ENCODE measurements at places on chromosomes 12 and 14.

DNA sequence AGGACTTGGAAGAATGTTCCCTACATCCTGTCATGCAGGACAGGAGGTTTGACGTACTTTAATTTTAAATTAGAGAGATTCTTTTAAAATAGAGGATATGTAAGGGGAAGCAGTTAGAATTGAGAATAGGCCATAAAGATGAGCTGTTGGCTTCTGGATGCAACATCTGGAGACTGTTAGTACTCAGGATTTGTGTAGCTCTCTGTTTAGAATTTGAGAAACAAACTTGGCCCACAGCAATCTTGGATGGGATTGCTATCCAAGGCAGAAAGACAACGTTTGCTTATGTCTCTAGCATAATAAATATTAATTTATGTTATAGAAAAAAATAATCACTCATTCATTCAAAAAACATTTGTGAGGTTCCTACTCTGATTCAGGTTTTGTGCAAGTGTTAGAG is 398.4 kb upstream of the NOVA1 start:
- no peak for DNase-seq

DNA sequence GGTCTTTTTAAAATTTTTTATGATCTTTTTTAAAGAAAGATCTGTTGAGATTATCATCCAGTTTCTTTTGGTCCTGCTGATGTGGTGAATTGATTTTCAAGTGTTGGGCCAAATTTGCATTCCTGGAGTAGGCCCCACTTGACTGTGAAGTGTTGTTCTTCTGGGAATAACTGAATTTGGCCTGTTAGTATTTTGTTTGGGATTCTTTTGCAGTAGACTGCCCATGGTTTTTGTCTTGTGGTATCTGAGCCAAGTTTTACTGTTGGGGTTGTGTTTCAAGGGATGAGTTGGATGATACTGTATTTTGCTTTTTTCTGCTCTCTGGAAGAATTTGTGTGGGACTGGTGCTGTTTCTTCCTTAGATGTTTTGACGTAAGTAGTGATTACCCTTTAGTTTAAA is 4.0 kb upstream of the SYCP3 start:
- no peak for DNase-seq

DNA sequence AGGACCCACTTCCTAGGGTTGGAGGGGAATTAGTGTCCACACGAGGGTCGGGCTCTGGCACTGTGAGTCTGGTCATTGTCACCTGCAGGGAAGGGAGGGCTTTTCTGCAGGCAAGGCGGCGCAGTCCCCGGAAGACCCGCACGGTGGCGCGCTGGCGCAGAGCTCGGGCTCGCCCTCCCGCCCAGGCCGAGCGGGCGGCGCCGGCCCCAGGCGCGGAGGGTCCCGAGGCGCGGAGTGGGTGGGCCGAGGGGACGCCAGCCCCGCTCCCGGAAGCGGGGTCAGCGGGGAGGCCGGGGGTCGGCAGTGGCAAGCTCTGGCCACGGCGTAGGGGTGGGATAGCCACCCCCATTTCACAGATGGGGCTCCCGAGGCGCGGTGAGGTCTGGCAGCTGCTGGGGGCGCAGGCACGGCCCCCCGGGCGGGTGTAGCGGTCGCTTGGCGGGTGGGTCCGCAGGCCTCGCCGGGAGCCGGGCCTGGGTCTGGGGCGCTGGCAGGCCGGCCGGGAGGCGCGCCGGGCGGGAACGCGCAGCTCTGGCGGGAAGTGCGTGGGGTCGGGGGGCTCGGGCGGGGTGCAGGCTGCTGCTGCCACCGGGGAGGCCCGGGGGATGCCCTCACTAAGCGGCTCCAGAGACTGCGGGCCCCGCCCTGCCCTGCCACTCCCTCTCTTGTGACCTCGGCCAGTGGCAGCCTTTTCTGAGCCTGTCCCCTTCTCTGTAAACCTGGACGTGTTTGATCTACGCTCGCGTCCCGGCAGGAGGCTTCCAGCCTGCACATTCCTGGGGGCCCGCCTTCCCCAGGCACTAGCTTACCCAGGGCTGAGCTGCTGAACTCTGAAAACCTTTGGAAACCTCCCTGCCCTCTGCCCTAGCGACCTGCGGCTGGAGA is 46.1 kb downstream of the CYP46A1 start:
- no peak for DNase-seq

GRCh38 chr12:54128416-54128815 is 60.4 kb downstream of the SMUG1 start:
- DNase-seq = no peak

- DNase-seq = no peak
These were observed 127.4 kb downstream of the KCNK10 start for GRCh38 chr14:88195676-88196075.

GRCh38 chr12:31880340-31880739 is 78.9 kb upstream of the RESF1 start:
- no peak for DNase-seq

GRCh38 chr12:127145929-127146789 is 1120.8 kb upstream of the TMEM132C start:
- no peak for DNase-seq

DNA sequence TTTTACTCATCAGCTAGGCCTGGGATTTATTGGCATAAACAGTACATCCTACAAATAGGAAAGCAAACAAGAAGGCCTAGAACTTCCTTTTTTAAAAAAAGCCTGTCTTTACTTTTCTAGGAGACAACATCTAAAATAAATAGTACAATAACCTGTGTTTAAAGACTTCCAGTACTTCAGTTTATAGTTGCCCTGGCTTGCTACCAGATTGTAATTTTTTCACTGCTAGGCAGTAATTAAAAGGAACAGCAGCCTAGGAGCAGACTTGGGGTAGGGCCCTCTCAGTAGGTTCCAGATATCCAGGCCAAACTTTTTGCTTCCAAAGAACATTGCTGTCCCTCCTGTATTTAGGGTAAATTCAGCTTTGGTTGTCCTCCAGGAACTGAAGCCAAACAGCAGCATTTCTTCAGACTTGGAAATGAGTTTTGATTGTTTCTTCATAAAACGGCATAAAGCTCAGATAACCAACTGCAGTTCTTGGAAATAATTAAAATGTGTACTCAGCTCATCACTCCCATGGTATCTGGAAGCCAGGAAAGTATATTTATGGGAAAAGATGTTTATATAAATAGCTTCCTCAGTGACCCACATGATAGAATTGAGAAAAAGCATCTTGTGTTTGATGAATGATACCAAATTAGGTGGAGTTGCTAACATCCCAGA is 61.7 kb downstream of the PPP1R36 start:
- DNase-seq = no peak

DNA sequence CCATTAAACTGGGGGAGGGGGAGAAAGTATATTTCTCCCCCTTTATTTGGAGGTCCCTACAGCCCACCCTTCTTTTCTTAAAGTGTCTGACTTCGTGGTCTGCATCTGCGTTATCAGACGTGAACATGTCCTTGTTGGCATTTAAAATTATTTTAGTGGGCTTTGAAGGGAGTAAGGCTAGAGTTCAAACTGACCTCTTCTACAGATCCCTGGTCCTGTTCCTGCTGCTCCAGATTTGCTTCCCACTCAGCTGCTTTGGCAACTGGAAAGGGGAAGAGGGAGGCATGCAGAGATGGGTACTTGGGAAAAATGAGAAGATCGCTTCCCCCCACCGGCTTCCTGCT is 611 bp upstream of the SIX6 start:
- DNase-seq = no peak

GRCh38 chr12:51247523-51248206 is 9.0 kb downstream of the DAZAP2 start:
- DNase-seq = no peak

GRCh38 chr12:129614221-129614885 is 289.5 kb downstream of the TMEM132D start:
- DNase-seq = no peak

DNA sequence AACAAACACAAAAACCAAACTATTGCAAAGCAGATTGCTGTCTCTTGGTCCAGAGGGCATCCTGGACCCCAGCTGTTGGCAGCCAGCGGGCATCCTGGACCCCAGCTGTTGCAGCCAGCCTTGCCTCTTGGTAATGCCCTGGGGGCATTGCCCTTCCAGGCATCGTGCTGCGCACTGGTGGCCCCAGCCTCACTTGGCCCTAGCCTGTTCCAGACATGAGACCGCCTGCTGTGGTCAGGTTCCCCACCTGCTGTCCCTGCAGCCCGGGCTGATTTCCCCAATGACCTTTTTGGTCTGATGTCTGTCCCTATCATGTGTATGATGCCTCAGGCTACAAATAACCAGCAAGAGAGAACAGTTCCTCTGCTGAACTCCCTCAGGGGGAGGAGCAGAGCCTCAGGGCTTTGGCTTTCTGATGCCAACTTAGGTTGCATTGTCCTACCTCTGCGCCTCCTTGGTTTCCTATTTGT is 20.8 kb downstream of the MLXIP start:
- DNase-seq = no peak
